ENCODE measurements at places on chromosomes 3 and 15.

DNA sequence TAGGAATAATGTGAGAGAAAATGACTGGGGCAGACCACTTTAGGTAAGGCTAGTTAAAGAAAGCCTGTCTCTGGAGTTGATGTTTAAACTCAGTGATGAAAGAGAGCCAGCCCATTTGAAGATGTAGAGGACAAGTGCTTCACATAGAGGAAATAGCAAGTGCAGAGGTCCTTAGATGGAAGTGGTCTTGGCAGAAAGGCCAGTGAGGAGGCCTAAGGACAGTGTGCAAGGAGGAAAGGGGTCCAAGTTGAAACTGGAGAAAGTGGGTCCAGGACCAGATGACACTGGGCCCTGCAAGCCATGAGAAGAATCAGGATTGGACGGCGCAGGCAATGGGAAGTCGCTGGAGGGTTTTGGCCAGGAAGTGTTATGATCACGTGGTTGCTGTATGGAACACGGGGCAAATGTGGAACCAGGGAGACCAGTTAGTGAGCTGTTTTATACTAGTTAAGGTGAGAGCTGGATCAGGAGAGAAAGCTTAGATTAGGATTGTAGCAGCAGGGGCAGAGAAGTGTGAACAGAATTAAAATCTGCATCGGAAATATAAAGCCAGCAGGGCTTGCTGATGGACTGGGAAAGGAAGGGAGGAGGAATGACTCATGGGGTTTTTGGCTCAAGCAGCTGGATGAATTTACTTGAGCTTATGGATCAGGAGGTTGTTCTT lies 48.0 kb upstream of the SCAANT1 start:
- DNase-seq, result no peak

DNA sequence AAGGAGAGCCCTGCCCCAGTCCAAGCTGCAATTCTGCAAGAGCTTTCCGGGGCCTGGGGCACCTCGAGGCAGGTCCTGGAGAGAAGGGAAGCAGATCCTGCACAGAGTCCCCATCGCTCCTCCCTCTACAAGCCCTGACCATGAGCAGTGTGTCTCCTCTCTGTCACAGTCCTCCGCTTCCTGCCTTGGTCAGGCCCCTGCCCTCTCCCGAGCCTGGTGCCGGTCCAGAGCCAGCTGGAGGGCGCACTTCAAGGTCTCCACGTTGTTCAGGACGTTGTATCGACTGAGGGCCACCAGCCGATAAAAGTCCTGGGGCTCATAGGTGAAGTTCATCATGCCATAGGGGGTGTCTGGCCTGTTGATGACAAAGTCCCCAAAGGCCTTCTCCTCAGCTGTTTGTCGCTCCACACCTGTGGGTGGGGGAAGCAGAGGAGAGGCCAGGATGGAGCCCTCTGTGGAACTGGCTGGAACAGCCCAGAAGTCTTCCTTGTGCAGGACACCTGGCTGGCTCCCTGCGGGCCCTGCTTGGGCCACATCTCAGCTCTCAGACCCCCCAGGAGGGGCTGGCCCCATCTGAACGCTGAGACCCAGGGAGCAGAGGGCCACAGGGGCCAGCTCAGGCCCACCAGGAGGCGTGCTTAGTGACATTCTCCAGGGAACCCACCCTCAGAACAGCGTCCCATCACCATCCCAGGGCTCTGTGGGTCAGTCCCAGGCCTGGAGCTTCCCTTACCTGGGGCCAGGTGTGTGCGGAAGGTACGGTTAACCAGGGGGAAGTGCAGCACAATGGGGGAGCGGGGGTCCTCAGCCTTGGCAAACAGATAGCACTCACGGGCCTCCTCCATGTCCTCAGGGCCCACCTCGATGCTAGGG lies 14.4 kb downstream of the PLA2G4F start:
- no peak for DNase-seq

DNA sequence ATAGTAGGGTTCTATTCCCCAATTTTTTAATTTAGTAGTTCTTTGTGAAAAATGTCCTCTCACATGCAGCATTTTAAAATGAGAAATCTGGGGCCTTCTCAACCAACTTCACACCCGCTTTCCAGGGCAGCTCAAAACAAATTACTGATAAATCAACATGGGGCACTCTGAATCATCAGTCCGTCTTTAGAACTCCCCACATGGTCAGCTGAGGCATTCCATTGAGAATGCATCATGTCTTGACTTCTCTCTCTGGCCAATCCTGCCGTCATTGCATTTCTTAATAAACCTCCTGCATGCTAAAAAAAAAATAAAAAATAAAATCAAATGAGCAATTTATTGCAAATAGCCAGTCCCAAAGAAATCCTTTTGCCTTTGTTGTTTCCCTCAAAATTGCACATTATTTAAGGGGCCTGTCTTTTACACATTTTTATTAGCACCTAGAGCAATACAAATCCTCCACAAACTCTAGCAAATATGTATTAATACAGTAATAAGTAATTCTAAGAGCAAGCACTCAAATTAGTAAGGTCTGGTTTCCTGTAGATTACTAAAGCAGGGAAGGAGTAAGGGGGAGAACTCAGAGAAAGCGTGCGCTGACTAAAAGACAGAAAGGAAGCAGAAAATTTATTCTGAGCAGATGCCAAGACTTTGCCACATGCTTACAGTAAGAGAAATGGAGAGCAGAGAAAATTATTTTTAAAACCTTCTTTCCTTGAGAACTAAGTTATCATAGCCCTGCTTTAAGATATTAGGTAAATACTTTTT lies 175.7 kb downstream of the TNIK start:
- DNase-seq, result no peak

GRCh38 chr3:79038057-79038456 lies 729.7 kb downstream of the ROBO1 start:
- no peak for DNase-seq

GRCh38 chr15:34701536-34701935 lies 53.3 kb downstream of the GJD2 start:
- no peak for DNase-seq

- DNase-seq, result no peak
These were observed 88.6 kb upstream of the GSK3B start for GRCh38 chr3:120182613-120183511.

- DNase-seq, result no peak
These were observed 11.4 kb upstream of the CAND2 start for GRCh38 chr3:12785096-12785495.
